ENCODE measurements at places on chromosomes 6 and 20.

DNA sequence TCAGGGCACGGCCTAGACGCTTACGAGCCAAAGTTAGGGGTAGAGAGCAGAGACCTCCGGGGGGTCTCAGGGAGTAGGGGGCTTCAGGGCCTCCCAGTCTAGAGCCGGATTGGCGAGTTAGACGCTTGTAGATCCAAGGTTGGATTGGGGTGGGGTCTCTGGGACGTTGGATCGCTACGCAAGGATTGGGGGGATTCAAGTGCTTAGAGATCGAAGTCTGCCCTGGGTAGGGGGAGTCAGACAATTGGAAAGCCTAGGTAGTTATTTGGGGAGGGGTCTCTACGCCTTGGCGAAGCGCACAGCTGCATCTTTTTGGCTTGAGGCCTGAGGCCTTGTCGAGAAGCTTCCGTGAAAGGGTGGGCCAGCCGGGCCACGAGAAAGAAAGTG lies 469 bp downstream of the STX16 start:
- no peak for DNase-seq

DNA sequence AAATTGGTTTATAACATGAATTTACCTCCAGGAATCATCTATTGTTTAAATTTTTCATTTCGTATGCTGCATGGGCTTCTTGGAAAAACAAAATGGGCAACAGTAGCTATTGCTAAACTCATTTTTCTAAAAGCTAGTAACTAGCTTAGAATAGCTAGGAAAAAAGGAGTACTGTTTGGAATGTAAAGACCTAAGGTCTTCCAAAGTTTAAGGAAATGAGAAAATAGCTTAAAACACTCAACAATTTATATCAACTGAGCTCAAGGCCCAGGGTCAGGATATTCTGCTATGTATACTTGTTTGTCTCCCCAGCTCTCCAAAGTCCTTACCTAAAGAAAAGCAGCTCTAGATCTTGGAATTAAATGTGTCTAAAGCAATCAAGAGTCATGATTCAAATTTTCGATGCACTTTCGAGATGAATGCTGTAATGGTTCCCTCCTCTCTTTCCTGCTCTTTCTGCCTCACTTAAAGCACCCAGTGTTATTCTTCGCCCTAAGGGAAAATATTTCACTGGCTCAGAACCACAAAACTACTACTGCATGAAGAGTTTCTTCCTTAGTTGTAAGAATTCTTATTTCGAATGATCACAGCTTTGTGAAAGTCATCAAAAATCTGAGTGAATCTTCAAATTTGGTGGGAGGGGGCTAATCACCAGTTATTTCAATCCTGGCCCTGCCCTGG lies 41.6 kb downstream of the LYRM4 start:
- peak; percentile 55 for DNase-seq

GRCh38 chr6:7590918-7591302 lies 912 bp downstream of the SNRNP48 start:
- peak; percentile 48 for DNase-seq

GRCh38 chr6:1689141-1689540 lies 79.4 kb downstream of the FOXC1 start:
- peak; percentile 63 for DNase-seq

DNA sequence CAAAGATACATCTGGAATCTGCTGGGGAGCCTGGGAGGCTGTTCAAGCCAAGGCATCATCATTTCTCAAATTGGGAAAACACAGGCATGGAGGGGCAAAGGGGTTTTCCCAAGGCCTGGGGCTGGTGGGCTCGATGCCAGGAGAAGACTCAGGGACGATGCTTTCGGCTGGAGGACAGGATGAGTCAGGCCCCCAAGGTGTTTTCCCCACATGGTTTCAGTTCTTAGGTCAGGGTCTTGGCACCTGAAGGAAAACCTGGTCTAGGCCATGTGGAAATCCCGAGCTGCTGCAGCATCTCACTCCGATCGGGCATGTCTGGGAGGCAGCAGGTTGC lies 348.1 kb downstream of the CDC5L start:
- DNase-seq: peak; percentile 63

DNA sequence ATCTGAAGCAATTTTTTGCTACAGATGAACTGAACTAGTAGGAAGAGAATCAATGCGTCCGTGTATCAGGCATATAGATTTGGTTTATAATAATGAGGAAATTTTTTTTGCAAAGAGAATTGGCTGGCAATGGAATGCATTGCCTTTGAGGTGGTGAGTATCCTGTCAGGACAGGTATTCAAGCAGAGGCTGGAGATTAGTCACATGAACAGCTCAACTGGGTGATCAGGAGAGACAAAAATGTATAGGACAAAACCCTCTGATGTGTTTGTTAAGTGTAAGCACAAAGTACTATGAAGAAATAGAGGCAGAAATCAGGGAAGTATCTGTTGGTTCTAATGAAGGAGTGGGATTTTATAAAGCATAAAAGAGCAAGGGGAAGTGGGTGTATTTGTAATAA lies 80.5 kb downstream of the ISM1 start:
- DNase-seq: no peak

GRCh38 chr6:144544266-144544830 lies 259.2 kb downstream of the UTRN start:
- DNase-seq: no peak

DNA sequence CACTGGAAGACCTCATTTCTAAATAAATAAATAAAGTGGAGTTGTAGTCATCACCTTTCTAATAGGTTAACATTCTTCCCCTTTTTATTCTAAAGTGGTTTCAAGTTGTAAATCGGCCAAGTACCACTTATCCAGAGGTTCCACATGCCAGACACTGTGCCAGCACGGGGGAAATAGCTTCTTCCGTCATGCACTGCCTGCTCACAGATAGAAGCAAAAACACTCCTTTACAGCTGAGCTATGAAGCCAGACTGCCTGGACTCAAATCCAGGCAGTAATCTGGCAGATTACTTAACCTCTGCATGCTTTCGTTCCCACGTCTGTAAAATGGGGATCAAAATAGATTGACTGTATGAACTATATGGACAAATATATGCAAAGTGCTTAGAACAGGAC lies 17.2 kb upstream of the SCML4 start:
- DNase-seq: no peak

- DNase-seq: no peak
Observed at GRCh38 chr6:41872147-41872546, 23.0 kb downstream of the USP49 start.

DNA sequence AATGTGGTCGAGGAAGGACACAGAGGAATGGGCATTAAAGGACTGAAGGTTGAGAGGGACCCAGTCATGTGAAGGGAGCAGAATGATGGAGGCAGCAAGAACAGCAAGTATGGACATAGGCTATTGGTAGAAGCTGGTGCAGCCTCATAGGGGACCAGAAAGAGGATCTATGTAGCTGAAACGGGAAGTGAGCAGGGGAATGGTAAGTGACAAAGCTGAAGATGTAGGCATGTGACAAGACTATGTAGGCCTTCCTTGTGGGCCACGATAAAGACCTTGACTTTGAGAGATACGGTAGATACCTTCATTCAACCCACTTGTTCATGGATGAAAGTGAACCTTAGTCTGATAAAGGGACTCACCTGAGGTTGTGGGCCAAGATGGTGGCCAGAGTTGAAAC lies 3.5 kb downstream of the CTNNBL1 start:
- no peak for DNase-seq

DNA sequence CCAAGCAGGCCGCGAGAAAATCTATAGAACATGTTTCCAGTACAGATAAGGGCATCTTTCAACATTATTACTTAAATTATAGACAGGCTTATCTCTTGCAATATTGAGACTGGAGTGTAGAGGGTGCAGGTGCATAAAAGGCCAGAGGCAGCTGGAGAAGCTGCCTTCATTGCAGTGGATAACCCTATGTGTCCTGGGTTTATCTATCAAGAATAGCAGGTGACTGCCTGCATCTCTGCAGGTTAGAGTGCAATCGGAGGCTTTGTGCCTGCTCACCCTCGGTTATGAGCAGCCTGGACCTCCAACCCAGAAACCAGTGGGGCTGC lies 28.7 kb upstream of the ECI2 start:
- DNase-seq: no peak

DNA sequence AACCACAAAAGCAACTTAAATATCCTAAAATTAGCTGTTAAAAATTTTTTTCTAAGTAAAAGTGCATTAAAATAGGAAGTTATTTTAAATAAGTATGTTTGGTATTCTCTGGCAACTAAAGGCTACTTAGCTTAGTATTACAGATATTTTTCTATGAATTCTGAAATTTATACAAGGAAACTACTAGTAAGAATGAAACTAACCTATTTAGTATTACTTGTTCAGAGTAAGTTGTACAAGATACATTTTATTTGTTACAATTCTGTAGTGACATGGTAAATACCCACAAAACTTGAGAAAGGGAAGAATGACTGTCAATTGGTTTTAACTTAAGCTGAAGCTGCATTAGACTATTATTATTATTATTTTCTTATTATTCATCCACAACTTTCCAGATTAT lies 6.5 kb downstream of the PHIP start:
- no peak for DNase-seq

GRCh38 chr6:15207923-15208322 lies 37.9 kb upstream of the JARID2 start:
- DNase-seq: peak; percentile 19

- no peak for DNase-seq
Observed at GRCh38 chr6:145891565-145891964, 72.6 kb downstream of the SHPRH start.

GRCh38 chr6:97189767-97190166 lies 93.2 kb downstream of the MMS22L start:
- DNase-seq: peak; percentile 74

DNA sequence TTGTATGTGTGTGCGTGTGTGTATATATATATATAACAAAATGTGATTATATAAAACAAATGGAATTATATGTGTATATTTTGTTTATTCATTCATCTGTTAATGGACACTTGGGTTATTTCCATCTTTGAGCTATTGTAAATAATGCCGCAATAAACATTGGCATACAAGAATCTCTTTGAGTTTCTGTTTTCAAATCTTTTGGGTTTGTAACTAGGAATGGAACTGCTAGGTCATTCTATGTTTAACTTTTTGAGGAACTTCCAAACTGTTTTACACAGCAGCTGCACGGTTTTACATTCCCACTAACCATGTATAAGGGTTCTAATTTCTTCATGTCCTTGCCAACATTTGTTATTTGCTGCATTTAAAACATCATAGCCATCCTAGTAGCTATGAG lies 39.9 kb upstream of the TGM2 start:
- DNase-seq: no peak

- no peak for DNase-seq
Observed at GRCh38 chr6:24054388-24054787, 71.6 kb upstream of the NRSN1 start.

DNA sequence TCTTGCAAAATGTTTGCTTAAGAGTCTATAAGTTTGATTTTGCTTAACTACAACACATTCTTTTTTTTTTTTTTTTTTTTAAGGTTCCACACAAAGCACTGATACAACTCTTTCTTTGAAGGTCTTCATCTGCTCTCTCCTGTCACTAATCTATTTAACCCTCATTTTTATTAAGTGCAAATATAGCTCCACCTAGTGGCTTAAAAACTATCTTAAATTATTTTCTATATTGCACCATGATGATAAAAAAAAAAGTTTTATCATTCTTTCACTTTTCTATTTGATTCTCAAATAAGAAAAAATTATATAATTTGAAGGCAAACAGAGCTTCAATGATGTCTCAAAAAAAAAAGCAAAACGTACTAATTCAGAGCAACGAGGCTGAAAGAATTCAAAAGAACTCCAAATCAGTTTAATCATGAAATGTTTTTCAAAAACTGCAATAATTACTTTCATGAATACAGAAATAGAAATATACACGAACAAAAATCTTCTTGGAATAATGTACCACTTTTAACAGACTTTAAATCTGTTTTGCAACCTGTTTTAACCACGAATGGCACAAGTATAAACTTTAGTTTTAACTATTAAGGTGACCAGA lies 12.8 kb downstream of the ESF1 start:
- DNase-seq: peak; percentile 34

DNA sequence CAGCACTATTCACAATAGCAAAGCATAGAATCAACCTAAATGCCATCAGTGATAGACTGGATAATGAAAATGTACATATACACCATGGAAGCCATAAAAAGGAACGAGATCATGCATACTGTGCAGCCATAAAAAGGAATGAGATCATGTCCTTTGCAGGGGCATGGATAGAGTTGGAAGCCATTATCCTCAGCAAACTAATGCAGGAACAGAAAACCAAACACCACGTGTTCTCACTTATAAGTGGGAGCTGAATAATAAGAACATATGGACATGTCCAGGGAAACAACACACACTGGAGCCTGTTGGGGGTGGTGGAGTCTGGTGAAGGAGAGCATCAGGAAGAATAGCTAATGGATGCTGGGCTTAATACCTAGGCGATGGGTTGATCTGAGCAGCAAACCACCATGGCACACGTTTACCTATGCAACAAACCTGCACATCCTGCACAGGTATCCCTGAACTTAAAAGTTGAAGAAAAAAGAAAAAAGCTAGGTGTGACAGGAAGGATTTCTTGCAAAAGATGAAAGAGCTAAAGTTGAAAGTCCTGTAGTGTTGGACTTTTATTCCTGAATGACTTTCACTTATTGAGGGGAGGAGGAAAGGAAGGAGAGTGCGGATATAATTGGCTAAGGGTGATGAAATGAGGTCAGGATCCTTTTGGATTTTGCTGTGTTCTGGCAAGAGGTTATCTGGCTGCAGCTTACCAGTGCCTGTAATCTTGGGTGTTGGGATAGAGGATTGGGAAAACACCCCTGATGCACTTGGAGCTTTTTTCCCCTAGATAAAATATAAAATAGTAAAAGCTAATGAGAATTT lies 8.5 kb downstream of the TRMT11 start:
- DNase-seq: no peak

GRCh38 chr6:131744432-131745287 lies 33.8 kb upstream of the CTAGE9 start:
- no peak for DNase-seq

GRCh38 chr20:58512808-58513552 lies 2.2 kb downstream of the APCDD1L start:
- peak; percentile 29 for DNase-seq

- no peak for DNase-seq
Observed at GRCh38 chr6:139242457-139243240, 49.1 kb downstream of the TXLNB start.

- DNase-seq: no peak
Observed at GRCh38 chr6:53280207-53280606, 68.5 kb downstream of the ELOVL5 start.

- DNase-seq: peak; percentile 74
Observed at GRCh38 chr6:116405652-116406356, 35.1 kb downstream of the DSE start.

DNA sequence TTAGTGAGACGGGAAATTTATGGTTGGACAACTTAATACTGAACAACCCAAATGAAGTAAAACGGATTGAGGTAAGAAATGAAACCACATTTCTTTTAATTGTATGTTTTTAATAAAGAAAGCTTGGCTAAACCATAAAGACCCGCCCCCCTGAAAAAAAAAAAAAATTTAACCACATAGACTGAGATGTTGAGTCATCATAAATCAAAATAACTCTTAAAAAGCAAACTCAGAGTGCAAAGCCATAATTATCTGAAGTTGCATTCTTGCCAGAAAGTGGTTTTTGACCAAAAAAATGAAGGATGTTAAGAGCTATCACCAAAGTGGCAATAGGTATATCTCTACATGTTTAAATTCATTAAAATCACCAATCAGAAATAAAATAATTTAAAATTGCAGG lies 101.8 kb upstream of the COL21A1 start:
- DNase-seq: peak; percentile 81

All from EH (cell line).